NCI-H1092 (cell line): ENCODE measurements at places on chromosomes 12 and 14.

- no peak for DNase-seq
Observed at GRCh38 chr14:26595926-26596542, 1.8 kb downstream of the NOVA1 start.

- DNase-seq, result no peak
Observed at GRCh38 chr14:45128963-45129629, 5.2 kb downstream of the FKBP3 start.

GRCh38 chr12:41981013-41981412 lies 163.7 kb downstream of the GXYLT1 start:
- DNase-seq, result no peak

GRCh38 chr12:47134005-47134404 lies 54.2 kb upstream of the AMIGO2 start:
- DNase-seq, result no peak

GRCh38 chr12:105554856-105555255 lies 224.4 kb downstream of the C12orf75 start:
- no peak for DNase-seq
